Fibroblast of lung (primary cell): ENCODE measurements at places on chromosomes 7 and 10.

GRCh38 chr7:130305433-130306042 is 12.6 kb downstream of the CPA4 start:
- no peak for DNase-seq

GRCh38 chr7:27992097-27992496 is 188.5 kb downstream of the JAZF1 start:
- DNase-seq: peak; percentile 47

DNA sequence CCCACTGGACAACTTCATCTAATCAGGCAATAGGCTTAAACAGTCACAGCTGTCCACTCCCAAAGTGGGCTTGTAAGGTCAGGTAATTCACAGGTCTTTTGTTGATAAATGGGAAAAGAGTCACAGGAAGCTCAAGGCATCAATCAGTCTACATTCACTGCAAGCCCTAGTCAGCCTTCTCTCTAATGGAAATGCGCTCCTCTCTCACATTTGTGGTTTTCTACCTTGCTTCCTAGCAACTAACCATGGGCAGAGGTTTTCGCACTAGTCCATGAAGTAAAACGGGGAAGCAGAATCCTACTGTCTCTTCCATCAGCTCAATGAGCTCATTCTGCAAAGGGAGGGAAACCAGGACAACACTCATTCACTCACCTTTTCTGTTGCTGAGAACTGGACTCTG is 53.5 kb upstream of the APBB1IP start:
- DNase-seq: no peak

DNA sequence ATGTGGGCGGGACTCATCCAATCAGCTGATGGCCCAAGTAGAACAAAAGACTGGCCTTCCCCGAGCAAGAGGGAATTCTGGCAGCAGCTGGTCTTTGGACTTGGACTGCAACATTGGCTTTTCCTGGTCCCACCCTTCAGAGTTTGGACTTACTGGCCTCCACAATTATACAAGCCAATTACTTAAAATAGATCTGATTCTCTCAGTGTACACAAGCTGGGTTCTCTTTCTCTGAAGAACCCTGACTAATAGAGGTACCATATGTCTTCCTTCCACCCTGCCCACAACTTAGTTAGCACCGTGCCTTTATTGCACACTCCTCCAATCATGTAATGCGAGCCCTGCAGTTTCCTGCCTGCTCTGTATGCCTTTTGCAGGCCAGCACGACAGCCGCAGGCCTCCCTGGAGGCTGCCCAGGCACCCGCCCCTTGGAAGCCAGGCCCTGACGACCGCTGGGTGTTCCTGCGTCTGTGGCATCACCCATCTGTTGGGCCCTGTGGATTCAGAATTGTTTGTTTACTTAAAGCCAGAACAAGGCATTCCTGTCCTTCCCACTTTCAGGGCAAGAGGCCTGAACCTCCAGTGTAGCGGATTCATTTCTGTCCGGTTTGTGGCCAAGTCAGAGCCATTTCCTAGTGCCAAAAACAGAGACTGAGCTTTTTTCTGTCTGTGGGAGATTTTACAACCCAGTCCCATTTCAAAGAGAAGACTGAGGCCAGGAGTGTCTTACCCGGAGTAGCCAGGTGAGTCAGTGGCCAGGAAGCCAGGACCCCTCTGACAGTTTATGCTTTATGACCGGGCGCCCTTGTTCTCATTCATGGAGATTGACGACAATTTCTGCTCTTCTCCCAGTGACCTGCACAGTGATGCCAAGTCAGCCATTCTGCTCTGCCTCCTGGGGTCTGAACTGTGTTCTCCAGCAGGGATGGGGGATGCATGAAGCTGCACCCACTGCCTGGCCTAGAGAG is 968 bp upstream of the INMT start:
- peak; percentile 93 for DNase-seq

- peak; percentile 53 for DNase-seq
Observed at GRCh38 chr10:118958984-118959925, 70.3 kb upstream of the NANOS1 start.

- DNase-seq: no peak
Observed at GRCh38 chr7:24504836-24505235, 68.4 kb upstream of the PALS2 start.

GRCh38 chr7:139034855-139035585 is 822 bp downstream of the ZC3HAV1L start:
- peak; percentile 40 for DNase-seq

GRCh38 chr10:36779238-36779846 is 346.1 kb upstream of the ANKRD30A start:
- peak; percentile 51 for DNase-seq

DNA sequence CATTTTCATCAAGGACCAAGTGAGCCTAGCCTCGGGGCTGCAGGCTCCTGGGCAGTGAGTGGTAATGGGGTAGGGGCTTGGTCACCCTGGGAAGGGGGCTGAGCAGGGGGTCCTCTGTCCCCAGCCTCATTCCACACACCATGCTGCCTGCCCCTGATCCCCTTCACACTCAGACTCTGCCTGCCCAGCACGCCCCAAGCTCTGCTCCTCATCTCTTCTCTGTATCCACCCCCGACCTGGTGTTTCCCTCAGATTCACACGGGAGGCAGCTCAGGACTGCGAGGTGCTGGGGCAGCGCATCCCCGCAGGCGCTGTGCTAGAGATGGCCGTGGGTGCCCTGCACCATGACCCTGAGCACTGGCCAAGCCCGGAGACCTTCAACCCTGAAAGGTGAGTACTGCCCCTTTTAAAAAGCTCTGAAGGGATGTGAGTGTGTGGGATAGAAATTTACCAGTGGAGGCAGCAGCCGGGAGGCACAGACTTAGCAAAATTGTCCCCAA is 47.2 kb downstream of the PARP12 start:
- no peak for DNase-seq

GRCh38 chr7:156026603-156027002 is 214.3 kb upstream of the SHH start:
- no peak for DNase-seq

GRCh38 chr10:87860816-87861403 is 2.4 kb downstream of the KLLN start:
- DNase-seq: no peak

- no peak for DNase-seq
Observed at GRCh38 chr7:57305192-57305748, 144.7 kb upstream of the ZNF716 start.

- DNase-seq: no peak
Observed at GRCh38 chr10:133046390-133046765, 41.3 kb upstream of the ADGRA1 start.

- DNase-seq: no peak
Observed at GRCh38 chr10:131003455-131003854, 308.1 kb downstream of the TCERG1L start.

- DNase-seq: no peak
Observed at GRCh38 chr10:78785066-78785465, 283.7 kb upstream of the ZMIZ1 start.

DNA sequence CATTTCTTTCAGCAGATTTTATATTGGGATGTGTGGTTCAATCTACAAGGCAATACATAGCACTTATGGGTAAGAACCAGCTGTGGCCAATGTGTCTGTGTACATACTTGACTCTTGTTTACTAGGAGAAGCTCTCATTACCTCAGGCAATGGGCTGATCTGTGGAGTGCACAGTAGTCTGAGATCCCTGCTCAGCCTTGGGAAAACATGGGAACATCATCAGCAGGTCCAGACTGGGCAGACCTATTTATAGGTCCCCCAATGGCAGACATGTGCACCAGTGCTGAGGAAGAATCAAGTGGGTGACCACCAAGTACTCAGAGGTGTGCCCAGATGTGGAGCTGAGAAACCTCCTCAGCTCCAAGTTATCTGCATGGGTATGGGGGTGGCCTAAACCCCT is 349.7 kb downstream of the KIF20B start:
- DNase-seq: no peak

- peak; percentile 86 for DNase-seq
Observed at GRCh38 chr10:59336632-59337031, 25.7 kb downstream of the FAM13C start.

DNA sequence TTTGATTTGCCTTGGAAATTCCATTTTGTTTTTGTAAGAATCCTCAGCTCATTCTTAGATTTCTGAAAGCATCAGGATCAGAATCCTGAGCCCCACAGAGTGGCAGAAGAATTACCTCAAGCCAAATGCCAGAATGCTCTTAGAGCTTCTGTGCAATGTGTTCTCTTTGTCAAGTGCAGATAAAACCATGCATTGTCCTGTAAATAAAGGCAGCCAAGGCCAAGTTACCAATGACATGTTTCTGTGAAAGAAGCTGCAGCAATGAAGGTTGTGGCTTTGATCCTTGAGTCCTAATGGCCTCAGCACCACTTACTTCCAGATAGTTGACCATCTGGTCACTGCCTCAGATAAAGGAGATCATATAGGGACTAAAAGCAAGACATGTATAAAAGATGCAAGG is 343.3 kb upstream of the AKR1E2 start:
- DNase-seq: no peak

DNA sequence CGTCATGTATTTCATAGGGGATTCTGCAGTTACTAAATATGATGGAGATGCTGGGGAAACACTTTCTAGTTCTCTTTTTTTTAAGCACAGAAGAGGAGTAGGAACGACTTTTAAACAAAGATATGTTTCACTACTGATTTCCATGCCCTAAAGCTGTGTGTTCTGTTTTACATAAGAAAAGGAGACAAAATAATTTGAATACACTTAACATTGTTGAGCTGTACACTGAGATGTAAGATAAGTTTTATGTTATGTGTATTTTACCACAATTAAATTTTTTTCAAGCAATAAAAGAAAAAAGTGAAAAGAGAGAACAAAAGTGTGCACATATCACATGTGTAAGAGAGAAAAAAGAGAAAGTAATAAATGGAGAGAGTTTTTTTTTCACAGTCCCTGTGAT is 408.2 kb downstream of the PHTF2 start:
- DNase-seq: no peak

DNA sequence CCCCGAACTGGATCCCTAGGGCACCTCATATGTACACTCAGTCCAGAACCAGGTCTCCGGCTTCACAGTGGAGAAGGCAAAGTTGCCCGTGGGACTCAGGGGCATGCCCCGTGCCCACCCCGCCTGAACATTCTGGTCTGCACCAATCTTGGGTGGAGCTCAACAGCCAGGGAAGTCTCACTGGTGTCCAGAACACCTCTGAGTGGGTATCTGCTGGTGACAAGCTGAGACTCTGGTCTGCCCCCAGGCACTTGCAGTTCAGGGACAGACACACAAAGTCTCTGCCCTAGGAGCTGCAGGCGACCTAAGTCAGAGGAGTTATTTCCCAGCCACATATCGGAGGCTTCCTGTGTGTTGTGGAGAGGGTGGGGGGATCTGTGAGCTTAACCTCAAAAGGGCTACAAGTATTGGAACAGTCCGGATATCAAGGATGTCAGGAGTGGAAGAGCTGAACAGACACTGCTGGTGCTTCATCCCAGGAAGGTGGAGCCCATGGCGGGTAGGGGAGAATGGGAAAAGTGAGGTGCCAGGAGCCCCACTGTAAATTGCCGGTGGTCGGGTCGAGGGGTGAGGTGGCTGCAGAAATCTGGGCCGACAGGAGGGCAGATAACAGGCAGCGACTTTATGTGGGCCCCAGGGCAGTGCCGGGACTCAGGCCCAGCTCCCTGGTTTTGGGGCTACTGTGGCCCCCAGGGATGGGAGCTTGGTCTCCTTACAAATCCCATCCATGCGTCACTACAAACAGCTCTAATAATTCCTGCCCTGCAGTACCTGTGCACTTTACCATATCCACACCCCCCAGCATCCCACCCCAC is 8.6 kb upstream of the TLX1 start:
- no peak for DNase-seq
